CD14-positive monocyte (primary cell): ENCODE measurements at places on chromosomes 16 and 17.

DNA sequence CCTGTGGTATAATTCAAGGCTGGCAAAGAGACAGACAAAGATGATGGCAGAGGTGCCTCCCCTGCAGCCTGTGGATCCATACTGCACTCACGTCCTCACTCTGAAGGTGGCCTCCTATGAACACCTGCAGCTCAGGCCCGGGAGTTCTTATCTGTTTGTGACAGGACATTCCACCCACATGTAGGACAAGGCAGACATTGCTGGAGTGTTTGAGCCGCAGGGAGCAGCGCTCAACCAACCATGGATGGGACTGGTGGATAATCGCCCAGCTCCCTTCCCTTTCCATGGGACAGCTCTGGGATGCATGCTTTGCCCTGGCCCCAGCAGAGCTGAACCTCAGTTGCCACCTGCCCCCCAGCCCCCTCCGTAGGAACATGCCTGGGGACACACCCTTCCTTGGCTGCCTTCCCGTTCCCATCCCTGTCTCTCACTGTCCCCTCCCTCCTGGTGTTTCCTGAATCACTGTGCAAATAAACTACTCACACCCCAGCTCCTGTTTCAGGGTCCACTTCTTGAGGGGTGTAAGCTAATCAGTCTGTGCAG is 22.2 kb downstream of the ITPRIPL2 start:
- DNase-seq, result no peak

DNA sequence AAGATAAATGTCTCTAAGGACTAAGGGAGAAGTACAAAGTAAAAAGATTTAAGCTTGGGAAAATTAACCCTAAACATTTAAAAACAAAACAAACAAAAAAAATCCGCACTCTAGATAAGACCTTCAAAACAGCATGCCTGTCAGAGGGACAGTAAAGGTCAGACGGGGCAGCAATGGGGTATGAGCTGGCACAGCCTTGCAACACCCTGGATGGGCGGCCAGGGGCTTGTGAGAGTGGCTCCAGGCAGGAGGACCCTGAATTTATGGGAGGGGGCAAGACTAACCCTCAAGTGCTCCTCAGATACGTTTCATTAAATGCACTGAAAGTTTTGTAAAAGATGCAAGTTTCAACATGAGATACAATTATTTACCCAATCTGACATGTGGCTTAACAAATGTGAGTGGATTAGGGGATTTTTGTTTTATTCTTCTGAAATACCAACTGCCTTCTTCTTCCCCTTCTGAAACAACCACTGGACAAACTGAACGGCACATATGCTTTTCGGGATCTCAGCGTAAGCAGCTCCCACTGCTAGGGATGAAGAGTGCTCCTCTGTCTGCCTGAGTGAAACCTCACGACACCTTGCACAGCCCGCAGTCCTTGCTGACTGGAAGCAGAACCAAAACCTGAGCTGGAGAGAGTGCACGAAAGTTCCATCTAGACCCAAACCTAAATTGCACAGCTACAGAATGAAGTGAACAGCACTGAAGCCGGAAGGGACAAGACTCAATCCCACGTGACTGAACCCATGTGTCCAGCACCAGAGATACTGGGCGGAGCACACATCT is 128.4 kb downstream of the ANKRD11 start:
- DNase-seq, result peak; percentile 74

DNA sequence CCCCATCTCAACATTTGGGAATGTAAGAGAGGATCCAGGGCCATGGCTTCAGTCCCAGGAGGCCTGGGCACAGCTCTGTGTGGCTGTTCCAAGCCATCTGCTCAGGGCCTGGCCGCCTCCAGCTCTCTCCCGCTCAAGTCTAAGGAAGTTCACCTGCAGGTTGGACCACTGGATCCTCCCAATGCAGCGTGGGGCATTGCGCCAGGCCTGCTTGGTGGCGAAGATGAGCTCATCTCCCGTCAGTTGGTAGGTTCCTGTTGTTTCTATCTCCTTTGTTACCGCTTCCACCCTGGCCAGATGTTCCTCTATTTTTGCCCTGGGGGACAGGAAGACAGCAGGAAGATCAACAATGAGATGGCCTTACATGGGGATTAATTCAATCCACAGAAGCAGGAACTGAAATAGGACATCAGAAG is 17.5 kb downstream of the NOS2 start:
- DNase-seq, result peak; percentile 13

GRCh38 chr17:77101521-77102410 is 39.0 kb upstream of the SEC14L1 start:
- DNase-seq, result no peak
